Activated CD4-positive, CD25-positive, alpha-beta regulatory T cell (primary cell): ENCODE measurements at places on chromosomes 3 and 15.

- no peak for DNase-seq
Measured at GRCh38 chr3:152360966-152361365, 92.2 kb downstream of the MBNL1 start.

- DNase-seq, result no peak
Measured at GRCh38 chr15:70084461-70084860, 13.3 kb downstream of the TLE3 start.

DNA sequence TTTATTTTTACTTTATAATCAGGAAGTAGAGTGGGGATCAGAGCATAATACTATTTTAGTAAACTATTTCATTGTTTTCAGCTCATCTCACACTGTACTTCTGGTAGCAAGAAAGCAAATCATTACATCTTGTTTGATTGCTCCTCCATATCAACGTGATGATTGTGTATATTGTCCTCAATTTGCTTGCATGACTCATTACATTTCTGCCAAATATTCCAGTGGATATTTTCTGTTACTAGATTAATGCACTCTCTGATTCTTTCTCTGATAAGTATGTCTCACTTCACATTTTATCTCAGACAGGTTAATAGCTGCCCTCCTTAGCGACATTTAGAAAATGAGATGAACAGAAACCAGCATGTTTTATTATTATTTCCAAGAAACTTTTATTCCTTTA is 1145.3 kb downstream of the OTOL1 start:
- DNase-seq, result no peak

- no peak for DNase-seq
Measured at GRCh38 chr3:84983490-84983889, 24.7 kb downstream of the CADM2 start.

- DNase-seq, result no peak
Measured at GRCh38 chr3:42507252-42507651, 4.8 kb downstream of the VIPR1 start.

- DNase-seq, result no peak
Measured at GRCh38 chr3:184334470-184335158, 2.8 kb upstream of the FAM131A start.

- DNase-seq, result no peak
Measured at GRCh38 chr3:81581966-81582599, 179.4 kb downstream of the GBE1 start.

GRCh38 chr3:180433152-180433551 is 168.8 kb upstream of the TTC14 start:
- DNase-seq, result no peak

DNA sequence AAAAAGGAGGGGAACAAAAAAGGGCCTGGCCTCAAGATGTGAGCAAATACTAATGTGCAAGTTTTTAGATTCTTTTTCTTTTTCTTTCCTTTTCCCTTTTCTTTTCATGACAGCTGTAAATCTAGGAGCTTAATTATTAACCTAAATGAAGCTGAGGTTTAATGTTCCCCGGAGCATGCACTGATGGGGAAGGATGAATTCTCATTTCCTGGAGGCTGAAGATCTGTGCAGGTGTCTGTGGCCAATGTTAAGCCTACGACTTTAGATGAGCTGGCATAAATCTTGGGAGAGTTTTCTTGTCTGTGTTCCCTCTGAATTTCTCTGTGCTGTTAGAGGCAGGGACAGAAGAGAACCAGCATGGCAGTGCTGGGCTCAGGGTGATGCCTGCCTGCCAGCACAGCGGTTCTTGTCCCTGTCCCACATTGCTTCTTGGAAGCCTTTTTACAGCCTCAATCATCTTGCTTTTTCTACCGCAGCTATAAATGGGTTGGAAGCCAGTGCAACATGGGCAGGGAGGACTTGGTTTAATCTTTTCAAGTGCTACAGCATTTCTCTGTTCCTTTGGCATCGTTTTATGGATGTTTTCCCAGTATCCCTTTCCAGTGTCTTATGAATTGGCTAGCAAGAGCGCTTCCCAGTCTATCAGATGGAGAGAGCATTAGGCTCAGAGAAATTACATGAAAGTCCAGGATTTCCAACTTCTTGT is 119.1 kb downstream of the ATG7 start:
- DNase-seq, result no peak

- no peak for DNase-seq
Measured at GRCh38 chr3:156443079-156443478, 111.8 kb downstream of the SSR3 start.

DNA sequence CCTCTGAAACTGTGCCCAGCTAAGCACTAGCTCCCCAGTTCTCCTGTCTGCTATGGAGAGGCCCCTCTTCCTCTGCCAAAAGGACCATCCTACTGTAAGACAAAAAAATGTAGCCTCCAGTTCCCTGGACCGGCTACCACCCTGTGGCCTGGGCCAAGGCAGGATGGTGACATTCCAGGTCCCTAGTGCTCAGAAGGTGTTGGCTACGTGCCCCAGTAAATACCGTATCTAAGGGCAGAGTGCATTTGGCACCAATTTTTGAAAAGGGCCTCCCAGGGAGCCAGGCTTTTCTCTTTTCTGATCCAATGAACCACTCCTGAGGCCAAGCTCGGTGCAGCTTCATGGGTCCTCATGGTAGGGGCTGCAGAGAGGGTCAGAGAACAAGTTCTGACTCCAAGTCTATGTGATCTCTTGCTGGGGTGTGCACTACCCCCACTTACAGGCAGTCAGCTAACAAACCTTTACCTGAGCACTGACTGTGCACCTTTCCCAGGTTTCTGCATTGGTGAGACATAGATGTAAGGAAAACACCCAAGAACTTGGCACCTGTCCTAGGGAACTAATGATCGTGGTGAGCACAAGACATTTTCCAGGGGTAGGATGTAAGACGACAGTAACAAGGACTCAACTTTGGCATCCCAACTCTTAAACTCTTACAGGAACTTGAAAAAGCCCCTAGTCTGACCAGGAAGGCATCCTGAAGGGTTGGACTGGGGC is 32.6 kb downstream of the TLE3 start:
- DNase-seq, result no peak

GRCh38 chr3:52088445-52089367 is 32.3 kb upstream of the DUSP7 start:
- no peak for DNase-seq

DNA sequence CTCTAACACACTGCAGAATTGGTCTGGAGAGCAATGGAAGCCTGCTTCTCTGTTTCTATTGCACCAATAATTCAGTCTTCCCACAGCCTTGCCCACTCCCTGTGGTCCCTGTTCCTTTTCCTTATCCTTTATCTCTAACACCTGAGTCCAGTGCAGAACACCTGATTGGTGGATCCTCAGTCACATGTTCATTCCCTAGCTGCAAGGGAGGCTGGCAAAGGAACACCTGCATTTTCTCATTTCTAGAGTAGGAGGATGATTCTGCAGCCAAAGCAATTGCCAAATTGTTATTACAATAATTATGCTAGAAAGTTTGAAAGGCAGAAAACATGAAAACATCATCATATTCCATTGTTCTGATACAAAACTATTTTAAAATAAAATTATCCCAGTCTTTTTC is 83.8 kb upstream of the SAMMSON start:
- DNase-seq, result no peak
